ENCODE measurements at places on chromosomes 16 and 17.

DNA sequence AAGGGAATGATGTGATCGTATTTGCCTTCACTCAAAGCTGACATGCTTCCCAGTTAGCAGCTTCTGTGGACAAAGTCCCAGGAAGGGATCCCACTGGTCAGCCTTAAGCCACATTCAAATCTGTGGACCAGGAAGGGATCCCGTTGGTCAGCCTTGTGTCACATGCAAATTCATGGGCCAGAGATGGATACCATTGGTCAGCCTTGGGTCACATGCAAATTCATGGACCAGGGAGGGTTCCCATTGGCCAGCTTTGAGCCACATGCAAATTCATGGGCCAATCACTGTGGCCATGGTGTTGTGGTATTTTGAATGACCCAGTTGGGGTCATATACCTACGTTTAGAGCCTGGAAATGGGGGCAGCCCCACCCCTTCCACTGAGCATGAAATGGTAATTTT, 201.6 kb downstream of the HS3ST4 start:
- no peak for DNase-seq

GRCh38 chr16:21053590-21053989, 97.1 kb downstream of the DNAH3 start:
- DNase-seq: no peak

- DNase-seq: no peak
Measured at GRCh38 chr17:80866050-80866793, 125.4 kb upstream of the CHMP6 start.

- DNase-seq: no peak
Measured at GRCh38 chr17:55219934-55220333, 44.8 kb upstream of the HLF start.

- no peak for DNase-seq
Measured at GRCh38 chr17:76840884-76841775, 27.1 kb upstream of the MGAT5B start.

Measured in cortex of kidney (tissue), 1 donor.